ENCODE measurements at places on chromosomes 16 and 17. TPM values are rescaled to one million over a fixed set of nuclear protein-coding genes. Genes with fewer than 3 reads are reported as not detected.

The KCNG4 gene
- total RNA-seq, result not detected

The PRR11 gene
- total RNA-seq, result 2.0 TPM

The C16orf46 gene
- total RNA-seq, result 0.57 TPM

The LYRM9 gene
- 7.8 TPM for total RNA-seq

The CCDC154 gene
- 0.42 TPM for total RNA-seq

The PDIA2 gene
- 0.88 TPM for total RNA-seq

The MYH1 gene
- total RNA-seq, result 0.14 TPM

The PTGES3L gene
- 11.2 TPM for total RNA-seq

The TERF2IP gene
- 48.4 TPM for total RNA-seq

The KRT9 gene
- total RNA-seq, result not detected

The BHLHA9 gene
- not detected for total RNA-seq

The MOSMO gene
- total RNA-seq, result 16.1 TPM

The TMEM231 gene
- total RNA-seq, result 9.4 TPM

The CPD gene
- 40.4 TPM for total RNA-seq

The ETV4 gene
- total RNA-seq, result 0.48 TPM

The AOC2 gene
- 0.86 TPM for total RNA-seq

The ADAD2 gene
- not detected for total RNA-seq

The CD300H gene
- not detected for total RNA-seq

The HOXB6 gene
- 3.9 TPM for total RNA-seq

The TP53 gene
- total RNA-seq, result 30.6 TPM

The STX8 gene
- 80.4 TPM for total RNA-seq

The SLC6A2 gene
- total RNA-seq, result 0.23 TPM

The HOXB1 gene
- not detected for total RNA-seq

The DHX38 gene
- 44.3 TPM for total RNA-seq

The RBL2 gene
- total RNA-seq, result 52.7 TPM

The CYGB gene
- total RNA-seq, result 24.5 TPM
